ENCODE measurements at places on chromosomes 1 and 21.

- DNase-seq = no peak
These were observed 26.3 kb upstream of the ZNF648 start for GRCh38 chr1:182087719-182088350.

DNA sequence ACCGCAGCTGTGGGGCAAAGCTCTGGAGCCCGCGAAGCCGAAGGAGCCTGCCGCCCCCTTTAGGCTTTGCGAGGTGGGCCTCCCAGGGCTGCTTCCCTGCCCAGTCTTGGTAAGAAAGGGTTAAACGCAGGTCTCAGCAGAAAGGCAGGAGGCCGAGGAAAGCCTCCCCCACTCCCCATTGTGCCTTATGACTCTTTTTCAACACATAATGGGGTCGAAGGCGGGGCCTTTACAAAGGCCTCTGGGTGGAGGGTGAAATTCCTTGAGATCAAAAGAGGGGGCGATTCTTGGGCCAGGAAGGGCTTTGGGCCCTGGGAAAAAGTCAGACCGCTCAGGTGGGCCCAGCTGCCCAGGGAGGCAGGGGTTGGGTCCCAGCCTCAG, 880 bp downstream of the ALPL start:
- DNase-seq = no peak

- DNase-seq = no peak
These were observed 2.5 kb upstream of the LEFTY1 start for GRCh38 chr1:225891229-225891972.

DNA sequence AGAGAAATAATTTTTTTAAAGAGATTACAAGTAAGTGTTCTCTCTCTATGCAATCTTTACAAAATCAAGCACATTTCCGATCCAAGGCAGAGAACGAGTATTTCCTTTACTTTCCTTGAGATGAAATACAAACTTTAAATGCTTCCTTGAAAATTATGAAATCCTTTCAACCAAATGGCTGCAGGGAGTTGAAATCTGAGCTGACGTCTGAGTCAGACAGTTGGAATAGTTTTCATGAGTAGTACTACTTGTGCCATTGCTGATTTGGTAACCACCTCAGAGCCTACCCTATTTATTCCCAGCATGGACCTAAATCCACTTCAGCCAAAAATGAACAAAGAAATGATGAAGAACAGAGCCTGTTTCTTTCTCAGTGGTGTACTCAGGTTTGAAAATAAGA, 183.6 kb downstream of the GIPC2 start:
- DNase-seq = no peak

GRCh38 chr1:163656095-163656759, 334.5 kb downstream of the NUF2 start:
- no peak for DNase-seq

- DNase-seq = no peak
These were observed 58.2 kb upstream of the LRRC8B start for GRCh38 chr1:89466307-89466930.

- DNase-seq = no peak
These were observed 7.3 kb downstream of the KCNH1 start for GRCh38 chr1:211126622-211127021.

GRCh38 chr1:114549137-114549536, 32.3 kb downstream of the BCAS2 start:
- DNase-seq = no peak

GRCh38 chr1:208496467-208497371, 252.5 kb upstream of the PLXNA2 start:
- no peak for DNase-seq

DNA sequence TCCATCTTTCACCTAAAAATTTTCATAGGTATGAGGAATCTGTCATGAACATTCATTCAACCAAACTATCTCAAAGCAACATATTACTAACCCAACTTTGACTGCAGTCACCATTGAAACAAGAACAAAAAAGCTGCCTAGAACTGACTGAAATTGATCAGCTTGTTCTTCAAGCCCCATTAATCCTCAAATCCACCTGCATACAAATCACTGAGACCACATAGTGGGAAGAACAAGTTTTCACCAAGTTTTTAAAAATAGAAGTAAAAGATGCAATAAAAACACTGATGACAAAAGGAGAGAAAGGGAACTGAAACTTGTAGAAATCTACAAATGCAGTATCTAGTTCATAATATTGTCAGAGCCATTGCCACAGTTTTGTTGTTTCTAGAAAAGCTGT, 6.1 kb downstream of the SORT1 start:
- no peak for DNase-seq

DNA sequence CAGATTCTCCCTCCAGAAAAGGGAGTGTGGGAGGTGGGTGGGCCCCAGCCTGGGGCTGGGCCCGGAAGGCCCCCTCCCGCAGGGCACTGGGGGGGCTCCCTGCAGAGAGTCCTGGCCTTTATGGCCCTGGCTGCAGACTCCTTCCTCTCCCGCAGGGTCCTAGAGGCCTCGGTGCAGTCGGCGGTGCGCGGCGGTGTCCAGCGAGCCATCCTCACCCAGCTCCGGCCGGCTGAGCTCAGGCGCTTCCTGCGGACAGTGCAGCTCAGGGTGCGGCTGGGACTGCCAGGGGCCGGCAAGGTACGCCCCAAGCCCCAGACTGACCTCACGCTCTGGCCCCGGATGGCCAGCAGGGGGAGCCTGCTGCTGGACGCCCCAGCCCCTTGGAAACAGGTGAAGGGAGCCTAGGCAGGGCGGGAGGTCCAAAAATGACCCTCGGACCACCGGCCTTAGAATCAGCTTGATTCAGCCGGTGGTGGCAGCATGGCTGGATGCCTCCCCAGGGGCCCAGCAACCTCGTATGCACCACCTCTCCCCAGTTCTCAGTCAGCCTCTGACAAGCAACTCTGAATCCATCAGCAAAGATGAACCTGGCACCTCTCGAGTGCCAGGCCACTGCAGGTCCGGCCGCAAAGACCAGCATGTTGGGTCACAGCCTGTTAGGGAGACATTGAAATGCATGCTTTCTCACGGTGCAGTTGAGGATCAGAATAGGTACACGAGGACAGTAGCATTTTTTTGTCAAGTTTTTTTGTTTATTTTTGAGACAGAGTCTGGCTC, 20.6 kb downstream of the MTHFR start:
- peak; percentile 3 for DNase-seq

- no peak for DNase-seq
These were observed 36.2 kb upstream of the DMBX1 start for GRCh38 chr1:46453449-46453848.

DNA sequence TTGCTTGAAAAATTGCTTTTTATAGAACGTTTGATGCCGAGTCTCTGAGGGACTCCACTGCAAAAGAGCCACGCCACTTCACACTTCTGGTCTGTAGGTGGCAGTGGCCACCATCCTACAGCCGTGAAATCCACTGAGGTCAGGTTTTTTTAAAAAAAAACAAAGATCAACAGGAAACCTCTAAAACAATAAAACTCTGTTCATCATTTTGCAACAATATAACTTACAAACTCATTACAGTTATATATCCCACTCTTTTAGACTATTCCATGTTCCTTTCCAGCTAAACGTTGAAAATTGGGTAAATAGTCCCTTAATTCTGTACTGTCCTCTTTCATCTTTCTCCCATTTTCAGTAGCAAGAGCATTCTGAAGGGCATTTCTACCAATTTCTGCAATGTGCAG, 64.6 kb upstream of the FMN2 start:
- DNase-seq = no peak

- no peak for DNase-seq
These were observed 486.7 kb downstream of the OMA1 start for GRCh38 chr1:58059789-58060188.

- DNase-seq = no peak
These were observed 8.2 kb upstream of the DYRK1A start for GRCh38 chr21:37358397-37358796.

GRCh38 chr1:219120624-219121544, 52.8 kb upstream of the LYPLAL1 start:
- no peak for DNase-seq

DNA sequence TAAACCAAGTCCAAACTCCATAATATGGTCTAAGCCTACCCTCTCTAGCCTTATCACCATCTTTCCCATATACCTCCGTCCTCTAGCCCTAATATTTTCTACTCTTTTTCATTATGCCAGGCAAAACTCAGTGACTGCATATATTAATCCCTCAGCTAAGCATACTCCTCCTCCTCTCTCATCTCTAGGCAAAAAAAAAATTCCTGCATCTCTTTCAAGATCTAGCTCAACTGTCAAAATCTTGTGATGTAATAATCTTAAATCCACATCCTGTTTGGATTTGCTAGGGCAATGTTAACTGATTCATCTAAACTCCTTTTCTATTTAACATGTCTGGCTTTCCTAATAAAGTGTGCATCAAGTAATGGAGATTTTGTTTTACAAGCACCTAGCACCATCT, 20.4 kb downstream of the PRPF38A start:
- DNase-seq = no peak

DNA sequence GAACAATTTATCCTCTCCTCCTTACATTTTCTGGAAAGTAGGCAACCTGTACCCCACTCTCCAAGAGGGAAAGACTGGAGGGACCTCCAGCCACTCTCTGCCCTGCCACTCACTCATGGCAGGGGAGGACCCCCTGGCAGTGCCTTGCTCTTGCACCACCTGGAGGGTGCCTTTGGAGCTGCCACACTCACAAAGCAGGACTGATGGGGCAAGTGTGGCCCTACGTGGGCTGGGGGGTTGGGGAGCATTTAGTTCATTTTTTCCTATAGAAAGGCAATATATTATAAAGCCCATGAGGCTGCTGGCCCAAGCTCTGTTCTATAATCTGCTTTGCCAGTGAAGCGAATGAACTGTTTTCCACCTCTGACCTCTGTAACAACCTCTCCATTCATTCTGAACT, 50.3 kb downstream of the GPR161 start:
- no peak for DNase-seq

DNA sequence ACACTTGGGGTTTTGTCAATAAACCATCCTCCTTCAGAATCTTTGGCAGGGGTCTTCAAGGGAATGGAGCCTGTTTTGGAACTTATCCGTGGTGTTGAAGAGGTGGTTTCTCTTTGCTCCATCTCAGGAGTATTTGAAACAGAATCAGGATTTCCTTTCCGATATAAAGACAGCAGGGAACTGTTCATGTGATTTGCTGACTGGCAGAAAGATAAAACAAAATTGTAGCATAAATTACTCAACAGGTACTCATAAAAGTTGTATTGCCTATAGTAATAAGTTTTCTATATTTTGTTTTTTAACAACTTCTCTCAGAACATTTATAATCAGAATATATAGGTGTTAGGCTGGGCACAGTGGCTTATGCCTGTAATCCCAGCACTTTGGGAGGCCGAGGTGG, 21.9 kb downstream of the NVL start:
- DNase-seq = no peak

DNA sequence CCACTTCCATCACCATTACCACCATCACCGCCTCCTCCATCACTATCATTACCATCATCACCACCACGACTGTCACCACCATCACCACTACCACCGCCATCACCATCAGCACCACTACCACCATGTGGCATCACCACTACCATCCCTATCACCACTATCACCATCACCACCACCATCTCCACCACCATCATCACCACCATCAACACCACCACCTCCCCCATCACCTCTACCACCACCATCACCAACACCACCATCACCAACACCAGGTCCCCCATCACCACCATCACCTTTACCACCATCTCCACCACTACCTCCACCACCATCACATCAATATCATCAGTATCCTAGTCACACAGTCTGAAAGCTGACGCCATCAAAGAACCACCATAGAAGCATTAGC, 39.9 kb upstream of the RIPK4 start:
- no peak for DNase-seq

DNA sequence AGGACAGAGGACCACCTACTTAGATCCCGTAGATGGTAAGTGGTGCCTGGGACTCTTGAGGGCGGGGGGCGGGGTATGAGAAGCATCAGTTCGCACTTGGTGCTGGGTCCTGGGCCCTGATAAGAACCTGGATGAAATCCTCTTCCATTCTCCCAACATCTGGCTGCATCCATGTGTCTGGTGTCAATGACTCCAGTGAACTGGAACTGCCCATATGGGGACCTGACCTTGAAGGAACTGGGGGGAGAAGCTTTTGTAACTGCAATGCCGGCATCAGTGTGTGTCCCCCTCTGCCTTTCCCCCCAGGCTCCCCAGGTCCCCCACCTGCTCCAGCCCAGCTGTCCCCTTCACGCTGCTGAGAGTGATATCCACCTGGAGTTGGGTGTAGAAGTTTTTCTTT, 49.7 kb upstream of the EPB41 start:
- DNase-seq = no peak

DNA sequence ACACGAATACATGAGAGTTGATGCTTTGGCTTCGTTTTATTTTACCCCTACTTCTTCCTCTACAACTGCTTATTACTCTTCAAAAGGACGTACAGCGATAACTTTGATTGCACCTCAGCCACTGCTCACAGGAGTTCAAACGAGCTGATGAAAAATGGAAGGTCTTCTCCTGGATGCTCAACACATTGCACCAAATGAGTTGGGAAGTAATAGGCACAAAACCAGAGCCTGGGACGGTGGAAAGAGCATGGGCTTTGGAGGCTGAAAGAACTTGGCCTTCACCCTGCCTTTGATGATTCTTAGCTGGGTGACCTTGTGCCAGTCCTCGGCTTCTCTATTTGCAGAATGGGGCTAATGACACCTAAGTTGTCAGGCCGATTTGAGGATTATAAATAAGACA, 4.8 kb downstream of the CD53 start:
- no peak for DNase-seq

GRCh38 chr21:37233551-37234146, 33.5 kb downstream of the VPS26C start:
- no peak for DNase-seq

DNA sequence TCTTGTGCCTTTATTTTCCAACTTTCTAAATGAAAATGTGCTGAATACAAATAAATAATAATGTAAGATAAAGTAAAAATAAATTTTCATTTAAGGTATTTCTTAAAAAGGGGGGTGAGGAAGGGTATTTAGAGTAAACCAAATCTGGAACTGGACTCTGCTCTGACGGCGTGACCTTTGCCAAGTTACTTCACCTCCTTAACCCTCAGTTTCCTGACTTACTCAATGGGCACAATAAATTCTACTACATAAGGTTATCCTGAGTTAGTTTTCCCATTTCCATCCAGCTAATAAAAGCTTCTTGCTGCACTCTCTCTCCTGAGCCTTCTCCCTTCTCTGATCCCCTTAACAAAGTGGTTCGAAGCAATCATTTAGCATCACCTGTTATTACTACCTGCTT, 93.9 kb downstream of the NID1 start:
- no peak for DNase-seq

DNA sequence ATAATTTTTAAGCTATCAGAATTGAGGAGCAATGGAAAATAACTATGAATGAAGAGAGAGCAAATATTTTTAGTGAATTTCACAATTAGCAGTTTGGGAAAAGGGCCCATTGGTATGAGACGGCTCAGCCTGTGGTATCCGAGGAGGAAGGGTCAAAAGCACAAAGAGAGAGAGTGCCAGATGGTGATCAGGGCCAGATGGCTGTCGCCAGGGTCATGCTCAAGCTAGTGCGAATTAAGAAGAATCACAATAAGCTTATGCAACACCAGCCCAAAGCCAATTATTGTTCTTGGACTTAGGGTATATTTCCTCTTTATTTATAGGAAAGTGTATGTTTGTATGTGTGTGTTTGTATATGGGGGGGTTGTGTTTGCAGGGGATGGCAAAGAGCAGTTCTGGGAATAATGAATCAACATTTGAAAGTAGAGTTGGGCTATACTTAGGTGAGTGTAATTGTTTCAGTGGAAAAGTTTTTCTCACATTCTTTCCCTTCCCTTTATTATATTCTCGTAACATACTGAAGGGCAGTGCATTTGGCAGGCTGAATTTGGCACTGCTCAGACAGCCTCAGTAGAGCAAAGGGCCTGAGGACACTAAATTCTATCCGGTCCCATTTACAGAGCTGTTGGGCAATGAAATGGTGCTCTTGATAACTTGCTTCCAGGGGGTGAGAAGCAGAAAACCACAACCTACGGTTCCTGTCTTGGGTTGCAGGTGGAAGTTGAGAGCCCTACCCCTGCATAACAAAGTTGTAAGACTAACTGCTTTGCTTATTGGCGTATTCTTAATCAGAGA, 19.5 kb upstream of the DDR2 start:
- no peak for DNase-seq

All from cerebellar nuclear complex (tissue), 1 donor.